ENCODE measurements at places on chromosomes 2 and 18. TPM values are rescaled to one million over a fixed set of nuclear protein-coding genes. Genes with fewer than 3 reads are reported as not detected.

The STK25 gene
- 211 TPM for total RNA-seq

The SLC66A3 gene
- total RNA-seq = 14.3 TPM

DNA sequence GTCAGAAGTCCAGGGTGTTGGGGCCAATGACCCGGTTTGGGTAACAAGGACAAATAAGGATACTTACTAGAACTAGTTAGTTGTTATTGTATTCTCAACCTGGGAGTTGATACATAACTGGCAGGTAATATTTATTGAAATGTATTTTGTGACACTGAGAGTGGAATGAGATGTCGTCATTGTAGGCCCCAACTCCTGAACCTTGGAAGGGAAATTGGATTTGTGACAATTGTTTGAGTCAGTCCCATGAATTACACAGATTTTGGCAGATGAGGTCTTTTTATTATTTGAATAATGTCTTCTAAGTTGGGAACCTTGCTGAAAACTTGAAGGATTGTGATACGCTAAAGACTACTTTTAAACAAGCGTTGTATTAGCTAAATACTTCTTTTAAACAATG, 5.1 kb downstream of the TIMM21 start:
- H3K27ac ChIP-seq = peak overlapping the region; percentile 30
- no peaks in the 10 kb centered on the region for H3K27me3 ChIP-seq
- peaks cover 21% of the 10 kb centered on the region for H3K36me3 ChIP-seq

DNA sequence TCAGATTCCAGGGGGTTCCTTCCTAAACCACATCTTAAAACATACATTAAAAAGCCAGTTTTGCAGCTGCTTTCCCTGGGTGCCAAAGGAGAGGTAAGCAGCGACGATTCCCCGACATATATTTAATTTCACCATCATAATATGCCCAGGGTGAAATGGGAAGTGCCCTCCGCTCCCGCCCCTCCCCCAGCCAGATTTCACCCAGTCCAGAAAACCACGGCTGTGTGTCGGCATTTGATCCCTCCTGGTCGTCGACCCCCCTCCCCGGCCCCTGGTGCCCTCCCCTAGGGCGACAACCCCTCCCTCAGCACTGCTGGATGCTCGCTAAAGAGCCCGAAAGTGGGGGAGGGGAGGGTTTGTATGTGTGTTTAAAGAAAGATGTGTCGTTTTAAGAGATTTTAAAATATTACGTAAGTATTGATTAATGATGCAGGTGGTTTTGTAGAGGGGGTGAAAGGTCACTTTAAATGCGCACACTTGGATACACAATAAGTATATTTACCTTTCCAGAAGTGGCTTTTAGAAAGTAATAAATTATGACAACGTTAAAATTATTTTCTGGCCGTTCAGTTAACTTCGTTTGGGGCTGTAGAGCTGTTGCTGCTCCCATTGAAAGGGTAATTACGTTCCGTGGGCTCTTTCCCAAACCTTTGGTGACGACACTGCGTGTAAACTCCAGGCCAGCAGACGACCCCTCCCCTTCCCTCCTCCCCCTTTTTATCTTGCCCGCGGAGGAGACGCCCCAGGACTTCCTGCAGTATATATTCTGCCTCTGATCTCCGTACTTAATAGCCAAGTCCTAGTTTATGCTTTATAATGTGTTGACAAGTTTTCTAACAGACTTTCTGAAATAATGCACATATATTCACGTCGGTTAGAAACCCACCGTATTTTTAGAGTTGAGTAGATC, 3.4 kb upstream of the BCL11A start:
- H3K27ac ChIP-seq = no peak overlapping the region
- H3K4me1 ChIP-seq = peaks cover 15% of the 10 kb centered on the region
- no peaks in the 10 kb centered on the region for H3K36me3 ChIP-seq
- DNase-seq = no peak

DNA sequence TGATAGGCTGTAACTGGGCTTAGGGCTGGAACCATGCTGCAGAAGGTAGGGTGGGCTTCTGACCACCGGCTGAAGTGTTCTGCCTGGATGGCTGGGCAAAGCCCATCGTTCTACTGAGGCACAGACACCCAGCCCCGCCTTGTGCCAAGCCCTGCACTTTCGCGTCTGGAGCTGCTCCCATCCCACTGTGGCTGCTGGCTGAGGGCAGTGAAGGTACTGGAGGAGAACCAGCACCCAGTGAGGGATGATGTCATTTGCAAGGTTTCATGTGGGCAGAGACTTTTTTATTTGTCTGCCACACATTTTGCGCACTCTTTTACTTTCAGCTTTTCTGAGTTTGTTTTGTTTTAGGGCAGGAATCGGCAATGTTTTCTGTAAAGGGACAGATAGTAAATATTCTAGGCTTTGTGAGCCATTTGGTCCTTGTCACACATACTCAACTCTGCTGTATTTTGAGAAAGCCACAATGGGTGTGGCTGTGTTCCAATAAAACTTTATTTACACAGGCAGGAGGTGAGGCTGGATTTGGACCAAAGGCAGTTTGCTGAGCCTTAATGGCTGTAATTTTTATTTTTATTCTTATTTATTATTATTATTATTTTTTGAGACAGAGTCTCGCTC, 85.6 kb downstream of the ASB1 start:
- no peaks in the 10 kb centered on the region for H3K27me3 ChIP-seq
- DNase-seq = no peak
- no peak overlapping the region for H3K4me3 ChIP-seq
- H3K27ac ChIP-seq = no peak overlapping the region
- peaks cover 5% of the 10 kb centered on the region for H3K4me1 ChIP-seq

DNA sequence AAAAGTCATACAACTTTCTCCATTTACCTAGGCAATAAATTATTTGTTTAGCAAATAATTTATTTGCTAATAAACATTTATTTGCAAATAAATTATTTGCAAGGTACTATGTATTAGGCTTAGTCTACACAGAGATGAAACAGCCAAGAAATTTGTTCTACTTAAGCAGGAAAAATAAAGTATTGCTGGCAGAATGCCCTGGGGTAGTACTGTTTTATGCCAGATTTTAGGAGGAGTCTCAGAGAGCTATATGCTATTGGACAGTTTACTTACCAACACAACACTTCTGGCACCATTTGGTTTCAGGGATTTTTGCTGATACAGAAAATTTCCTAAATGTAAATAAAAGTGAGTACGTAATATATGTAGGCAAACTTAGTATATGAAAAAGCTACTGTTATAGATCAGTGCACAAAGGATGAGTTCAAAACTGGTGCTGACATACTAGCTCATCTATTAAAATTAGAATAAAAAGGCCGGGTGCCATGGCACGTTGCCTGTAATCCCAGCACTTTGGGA, 23.2 kb upstream of the CDKL4 start:
- H3K36me3 ChIP-seq = peaks cover 3% of the 10 kb centered on the region
- peak; percentile 4 for DNase-seq
- no peaks in the 10 kb centered on the region for H3K4me1 ChIP-seq
- no peak overlapping the region for H3K4me3 ChIP-seq
- H3K27ac ChIP-seq = no peak overlapping the region

Data from astrocyte (in vitro differentiated cells and primary cell).